ENCODE measurements at places on chromosomes 5 and 9. TPM values are rescaled to one million over a fixed set of nuclear protein-coding genes. Genes with fewer than 3 reads are reported as not detected.
A peak's percentile ranks its signal among the peaks of the same experiment; 100 is the strongest.

DNA sequence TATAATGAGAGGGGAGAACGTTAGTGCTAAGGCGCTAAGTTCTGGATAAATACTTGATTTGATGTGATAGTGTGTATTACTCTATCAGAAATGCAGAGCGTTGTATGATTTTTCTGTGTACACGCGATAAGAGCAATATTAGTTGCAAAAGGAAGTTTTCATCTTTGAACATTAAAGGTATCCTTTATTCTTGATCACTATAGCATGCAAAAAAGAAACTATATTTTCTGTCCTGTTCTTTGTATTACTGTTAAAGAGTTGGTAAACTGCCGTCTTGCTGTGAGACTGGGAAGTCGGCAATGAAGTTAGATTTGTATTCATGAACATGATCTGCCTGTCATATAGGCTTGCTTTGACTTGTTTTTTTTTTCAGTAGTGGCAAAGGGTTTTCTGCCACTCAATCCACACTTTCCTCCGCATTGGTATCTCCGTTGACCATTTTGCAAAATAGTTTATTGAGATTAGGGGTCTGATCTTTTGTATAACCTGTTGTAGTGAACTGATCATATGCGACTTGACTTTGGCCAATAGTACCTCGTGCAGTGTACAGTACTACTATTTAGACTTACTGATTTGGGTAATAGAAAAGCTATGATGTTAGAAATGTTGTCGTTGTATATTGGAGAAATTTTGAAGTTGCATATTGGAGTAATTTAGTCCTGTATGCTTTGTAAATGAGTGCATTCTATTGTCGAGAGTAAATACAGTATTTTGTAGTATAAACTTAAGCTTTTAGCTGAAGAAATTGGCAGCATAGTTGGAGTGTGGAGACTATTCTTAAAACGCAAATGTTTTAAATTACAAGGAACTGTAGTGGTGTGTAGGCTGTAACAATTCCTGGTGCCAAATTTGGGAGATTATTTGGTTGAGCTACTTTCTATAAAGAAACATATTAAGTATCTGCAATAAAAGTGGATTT is 1.7 kb downstream of the DENND4C start:
- DNase-seq: no peak

Gene CLK4
- total RNA-seq: 9.7 TPM

GRCh38 chr5:149680810-149681221 is 49.3 kb upstream of the PPARGC1B start:
- no peak for DNase-seq

DNA sequence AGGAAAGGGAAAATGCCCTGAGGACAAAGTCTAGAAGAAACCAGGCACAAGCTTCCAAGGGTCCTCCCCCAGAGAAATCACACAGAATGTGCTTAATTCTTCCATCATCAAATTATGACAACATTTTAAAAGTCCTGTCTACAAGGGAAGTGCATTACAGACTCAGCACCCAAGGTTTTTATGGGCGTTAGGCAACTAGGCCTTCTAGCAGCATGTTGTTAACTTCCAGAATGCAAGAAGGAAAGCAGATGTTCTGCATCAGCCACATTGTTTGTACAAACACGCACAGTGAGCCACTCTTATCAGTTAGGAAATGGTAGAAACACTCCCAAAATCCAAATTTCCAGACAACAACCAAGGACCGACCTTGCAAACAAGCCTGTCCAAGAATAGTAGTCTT is 26.5 kb downstream of the SMC5 start:
- DNase-seq: no peak

DNA sequence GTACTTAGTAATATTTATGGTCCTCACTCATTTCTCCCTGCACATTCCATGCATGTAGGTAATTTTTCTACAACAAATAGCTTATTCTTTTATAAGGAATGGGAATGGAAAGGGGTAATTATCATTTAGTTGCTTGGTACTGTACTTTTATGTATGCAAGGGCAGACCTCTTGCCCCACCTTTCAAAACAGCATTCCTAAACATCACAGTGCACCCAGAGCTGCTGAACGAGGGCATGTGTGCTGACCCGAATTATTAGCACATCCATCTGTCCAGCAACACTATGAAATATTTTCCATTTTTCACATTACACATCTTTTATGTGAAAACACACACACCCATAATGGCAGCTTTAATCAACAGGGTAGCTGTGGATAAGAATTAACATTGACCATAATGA is 228.6 kb upstream of the ARRDC3 start:
- no peak for DNase-seq

Gene TAF11L11
- total RNA-seq: not detected

Gene TMEM174
- not detected for total RNA-seq

DNA sequence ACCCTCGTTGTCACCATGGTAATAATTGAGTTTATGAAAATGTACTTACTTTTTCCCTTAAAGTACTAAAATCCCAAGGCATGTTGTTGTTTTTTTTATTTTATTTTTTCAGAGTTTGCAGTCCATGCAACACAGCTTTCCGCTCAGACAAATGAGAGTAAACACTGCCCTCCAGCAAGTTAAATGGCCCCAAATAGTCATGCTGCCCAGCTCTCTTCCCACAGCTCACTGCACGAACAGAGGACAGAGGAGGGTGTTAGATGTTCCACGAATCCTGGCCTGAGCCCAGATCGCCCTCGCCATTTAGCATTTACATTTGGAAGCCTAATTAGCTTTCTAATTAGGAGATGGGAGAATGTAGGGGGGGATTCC is 1.9 kb downstream of the NIM1K start:
- no peak for DNase-seq

GRCh38 chr9:133563291-133563796 is 28.8 kb downstream of the ADAMTSL2 start:
- DNase-seq: no peak

Gene TMEM161B
- 10.4 TPM for total RNA-seq

Gene PCDHA11
- total RNA-seq: 1.2 TPM

Gene CCDC180
- 1.0 TPM for total RNA-seq

- DNase-seq: no peak
These were observed 149.5 kb upstream of the PHYKPL start for GRCh38 chr5:178381921-178382695.

GRCh38 chr9:118318770-118319431 is 614.7 kb downstream of the TLR4 start:
- DNase-seq: peak; percentile 38

GRCh38 chr9:87850391-87850790 is 32.3 kb upstream of the SPATA31E1 start:
- DNase-seq: no peak

Gene ATP10B
- total RNA-seq: under 0.01 TPM

GRCh38 chr5:10248378-10249260 is 1.1 kb downstream of the ATPSCKMT start:
- DNase-seq: no peak

DNA sequence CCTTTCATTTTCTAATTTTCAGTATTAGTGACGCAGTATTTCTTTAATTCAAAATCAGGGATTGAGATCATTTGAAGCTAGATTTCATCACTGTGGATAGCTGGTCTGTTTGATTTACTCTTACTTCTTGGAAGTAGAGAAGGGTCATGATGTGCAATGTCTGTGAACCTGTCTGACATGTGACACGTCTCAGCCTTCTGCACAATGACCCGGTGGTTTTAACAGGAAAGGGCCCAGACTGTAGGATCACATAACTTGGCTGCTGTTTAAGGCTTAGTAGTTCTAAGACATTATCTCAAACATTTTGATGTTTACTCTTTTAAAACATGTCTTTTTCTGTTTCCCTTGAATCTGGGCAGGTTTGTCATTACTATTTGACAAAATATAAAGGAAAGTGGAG is 823.3 kb upstream of the NUDT12 start:
- no peak for DNase-seq

- no peak for DNase-seq
These were observed 97.2 kb upstream of the DNAH5 start for GRCh38 chr5:14041528-14042192.

DNA sequence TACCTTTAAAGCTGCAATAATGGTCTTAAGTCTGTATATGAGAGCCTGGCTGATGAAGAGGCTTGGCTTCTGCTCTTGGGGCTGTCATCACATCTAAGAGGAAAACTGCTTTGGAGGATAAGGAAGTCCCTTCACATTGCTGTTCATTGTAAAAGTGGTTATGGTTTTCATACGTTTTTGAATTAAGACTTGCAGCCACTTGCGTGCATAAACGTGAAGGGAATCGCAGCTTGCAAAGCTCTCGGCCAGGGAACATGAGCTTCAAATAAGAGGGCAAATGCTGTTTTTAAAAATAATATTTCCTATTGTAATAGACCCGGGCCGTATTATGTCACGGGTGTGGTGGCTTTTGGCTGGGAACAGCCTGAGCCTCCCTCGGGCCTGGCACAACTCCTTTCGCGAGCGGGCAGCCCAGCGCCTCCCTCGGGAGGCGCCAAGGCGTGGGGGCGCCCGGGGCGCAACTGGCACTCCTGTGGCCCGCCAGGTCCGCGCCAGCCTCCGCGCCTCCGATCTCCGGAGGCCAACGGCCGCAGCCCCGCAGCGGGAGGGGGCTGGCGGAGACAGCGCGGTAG is 538 bp upstream of the ARHGEF28 start:
- DNase-seq: no peak

Gene TMEM215
- total RNA-seq: not detected

DNA sequence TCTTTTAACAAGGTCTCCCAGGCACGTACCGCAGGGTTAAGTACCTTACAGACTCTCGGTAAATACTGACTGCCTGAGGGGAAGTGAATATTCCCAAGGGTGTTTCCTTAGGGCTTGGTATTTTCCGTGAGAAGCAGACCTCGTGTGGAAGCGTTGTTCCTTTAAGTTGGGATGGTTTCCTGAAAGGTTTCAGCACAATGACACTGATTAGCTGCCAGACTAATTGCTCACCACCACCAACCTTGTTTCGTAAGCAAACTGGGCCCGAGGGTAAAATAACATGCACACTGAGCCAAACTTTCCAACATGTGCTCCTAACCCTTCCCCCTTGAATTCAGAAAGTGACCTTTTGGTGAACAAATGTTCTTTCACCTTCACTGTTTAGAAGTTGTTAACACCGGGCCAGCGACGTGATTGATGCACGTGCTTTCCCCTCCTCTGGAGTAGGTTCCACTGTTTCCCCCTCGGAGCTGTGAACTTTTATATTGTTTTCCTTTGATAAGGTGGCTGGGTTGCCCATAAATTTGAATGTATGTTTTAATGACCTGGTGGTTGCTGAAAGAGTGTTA is 128.1 kb upstream of the RPS23 start:
- peak; percentile 88 for DNase-seq

DNA sequence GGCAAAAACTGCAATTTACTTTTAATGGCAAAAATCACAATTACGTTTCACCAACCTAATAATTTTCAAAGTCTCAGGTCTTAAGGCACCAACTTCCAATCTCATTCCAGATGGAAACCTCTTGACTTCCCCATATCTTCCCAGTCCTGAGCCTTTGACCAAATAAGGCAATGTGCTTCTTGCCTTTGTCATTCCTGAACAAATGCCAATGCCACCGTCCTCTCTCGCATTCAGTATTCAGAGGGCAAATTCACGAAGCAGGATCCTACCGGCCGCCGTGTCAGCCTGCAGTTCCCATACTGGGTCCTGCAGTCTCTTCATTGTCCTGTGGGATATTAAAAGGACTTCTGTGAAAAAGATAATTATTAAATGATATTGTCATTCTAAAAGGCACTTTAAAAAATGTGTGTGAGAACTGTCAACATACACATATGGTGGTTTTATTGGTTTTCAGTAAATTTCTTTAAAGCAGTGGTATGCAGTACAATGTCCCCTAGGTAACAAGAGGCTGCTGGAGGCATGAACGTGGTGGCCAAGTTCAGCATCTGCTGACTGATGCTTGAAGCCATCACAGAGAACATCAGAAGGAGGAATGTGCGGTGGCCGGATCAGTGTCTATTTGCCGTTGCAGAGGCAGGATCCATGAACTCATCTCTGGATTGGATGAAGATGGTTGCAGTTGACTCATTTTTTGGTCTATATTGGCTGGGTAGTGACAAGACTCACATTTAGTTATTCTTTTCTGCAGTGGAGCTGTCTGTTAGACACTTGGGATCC is 101.4 kb upstream of the IRX4 start:
- no peak for DNase-seq

Gene LRRC19
- not detected for total RNA-seq

- DNase-seq: no peak
These were observed 160.1 kb upstream of the DAP start for GRCh38 chr5:10921160-10921559.

DNA sequence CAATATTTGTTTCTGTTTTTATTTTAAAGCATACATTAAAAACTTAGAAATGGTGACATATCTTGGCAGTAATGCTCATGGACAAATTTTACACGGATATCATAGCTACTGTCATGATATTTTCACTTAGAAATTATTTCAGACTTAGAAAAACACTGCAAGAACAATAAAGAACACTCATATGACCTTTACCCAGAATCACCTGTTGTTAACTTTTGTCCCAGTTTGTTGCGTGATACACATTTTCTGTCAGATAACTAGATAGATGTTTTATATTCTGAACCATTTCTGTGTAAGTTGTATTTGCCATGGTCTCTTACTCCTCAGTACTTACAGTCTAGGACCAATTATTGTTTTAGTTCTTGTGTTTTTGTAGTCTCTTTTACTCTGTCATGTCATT is 3.6 kb upstream of the LRRC70 start:
- no peak for DNase-seq

Data from kidney epithelial cell (primary cell).